ENCODE measurements at places on chromosomes 5 and 9. TPM values are rescaled to one million over a fixed set of nuclear protein-coding genes. Genes with fewer than 3 reads are reported as not detected.
A peak's percentile ranks its signal among the peaks of the same experiment; 100 is the strongest.

DNA sequence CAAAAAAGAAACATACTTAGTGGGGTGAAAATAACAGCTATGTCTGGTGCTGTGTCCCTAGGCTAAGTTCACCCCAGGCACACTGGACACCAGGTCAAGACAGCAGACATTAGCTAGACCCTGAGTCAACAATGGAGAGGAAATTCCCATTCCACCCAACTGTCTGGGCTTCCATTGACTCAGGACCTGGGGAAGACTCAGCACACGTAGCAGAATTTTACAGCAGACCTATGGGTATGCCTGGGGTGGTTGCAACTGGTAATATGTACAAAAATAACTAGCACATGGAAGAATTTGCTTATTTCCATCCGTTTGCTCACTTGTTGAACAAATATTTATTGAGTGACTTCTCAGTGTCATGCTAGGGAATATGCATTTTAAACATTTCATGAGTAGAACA lies 117.0 kb downstream of the GAS1 start:
- ATAC-seq, result peak; percentile 84

The SEMA4D gene
- 21.9 TPM for total RNA-seq

The TUSC1 gene
- 3.6 TPM for total RNA-seq

- ATAC-seq, result no peak
Measured at GRCh38 chr5:111337133-111337532, 112.9 kb downstream of the CAMK4 start.

DNA sequence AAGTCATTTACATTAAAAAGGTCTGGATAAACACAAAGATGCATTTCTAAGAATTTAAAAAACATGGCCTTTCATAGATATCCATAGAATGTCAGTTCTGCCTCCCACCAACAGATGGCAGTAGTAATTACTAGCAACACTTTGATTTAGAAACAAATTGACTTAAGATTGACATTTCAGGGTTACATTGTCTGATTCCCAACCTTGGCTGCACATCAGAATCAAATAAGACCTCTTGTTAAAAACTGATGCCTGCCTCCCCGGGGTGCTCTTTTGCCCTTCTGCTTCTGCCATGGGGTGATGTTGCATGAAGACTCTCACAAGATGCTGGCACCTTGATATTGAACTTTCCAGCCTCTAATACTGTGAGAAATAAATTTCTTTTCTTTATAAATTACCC lies 146.2 kb upstream of the GPR151 start:
- no peak for ATAC-seq

DNA sequence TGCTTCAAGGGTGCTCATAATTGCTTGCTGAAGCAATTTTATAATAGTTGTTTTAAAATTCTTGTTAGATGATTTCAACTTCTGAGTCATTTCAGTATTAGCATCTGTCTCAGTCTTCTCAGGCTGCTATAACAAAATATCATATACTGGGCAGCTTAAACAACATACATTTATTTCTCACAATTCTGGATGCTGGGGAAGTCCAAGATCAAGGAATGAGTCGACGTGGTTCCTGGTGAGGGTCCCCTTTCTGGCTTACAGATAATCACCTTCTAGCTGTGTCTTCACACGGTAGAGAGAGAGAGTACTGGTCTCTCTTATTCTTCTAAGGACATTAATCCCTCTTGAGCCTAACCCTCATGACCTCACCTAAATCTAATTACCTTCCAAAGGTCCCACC lies 160.4 kb downstream of the SIL1 start:
- ATAC-seq, result no peak

- peak; percentile 23 for ATAC-seq
Measured at GRCh38 chr9:78121488-78121887, 89.9 kb upstream of the GNAQ start.

DNA sequence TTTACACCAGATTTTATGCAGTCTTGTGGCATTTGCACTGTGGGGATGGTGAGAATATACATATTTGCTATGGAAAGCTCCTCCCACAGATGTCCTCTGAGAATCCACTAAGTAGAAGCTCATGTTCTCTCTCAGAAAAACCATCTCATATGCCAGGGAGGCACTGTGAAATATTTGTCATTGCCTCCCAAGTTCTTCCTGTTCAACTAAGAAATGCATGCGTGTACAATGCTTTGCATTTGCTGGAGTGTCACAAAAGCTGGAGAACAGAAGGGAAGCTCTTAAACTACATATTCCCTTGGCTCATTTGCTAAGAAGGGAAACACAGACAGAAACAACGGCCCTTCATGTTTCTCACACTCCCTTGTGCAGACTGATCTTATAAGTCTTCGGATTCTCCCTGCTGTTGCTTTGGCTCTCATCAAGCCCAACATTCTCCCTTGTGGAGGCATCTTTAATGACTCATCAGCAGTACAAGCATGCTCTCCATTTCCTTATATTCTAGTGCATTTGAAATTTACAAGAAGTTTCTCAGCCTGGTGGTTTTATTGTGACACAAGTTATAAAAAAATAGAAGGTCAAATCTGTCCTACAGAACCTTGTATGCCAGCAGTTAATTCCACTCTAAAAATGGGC lies 220.6 kb downstream of the TRIM36 start:
- no peak for ATAC-seq

The CDH10 gene
- 18.0 TPM for total RNA-seq

The PDCD1LG2 gene
- 0.29 TPM for total RNA-seq

GRCh38 chr5:61280205-61280604 lies 51.9 kb upstream of the ZSWIM6 start:
- ATAC-seq, result no peak

DNA sequence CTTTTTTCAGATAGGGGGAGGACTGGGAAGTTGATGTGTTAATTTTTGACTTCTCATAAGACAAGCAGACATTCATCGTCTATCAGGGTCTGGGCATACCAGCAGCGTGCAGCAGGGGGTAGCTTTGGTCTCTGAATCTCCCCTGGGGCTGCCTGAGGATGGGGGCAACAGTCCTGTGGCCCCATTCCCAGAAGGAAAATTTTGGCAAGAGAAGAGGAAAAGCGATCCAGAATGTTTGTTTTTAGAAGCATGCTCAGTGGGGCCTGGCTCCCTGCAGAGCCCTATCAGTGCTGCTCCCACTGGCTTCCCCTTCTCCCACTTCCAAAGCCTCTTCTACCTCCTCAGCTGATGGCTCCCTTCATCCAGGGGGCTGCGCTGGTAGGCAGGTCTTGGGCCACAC lies 194.8 kb upstream of the IL12B start:
- no peak for ATAC-seq

The ADGRD2 gene
- 0.14 TPM for total RNA-seq

The PHF2 gene
- total RNA-seq, result 28.0 TPM

- no peak for ATAC-seq
Measured at GRCh38 chr5:133806847-133807246, 161.6 kb downstream of the C5orf15 start.

DNA sequence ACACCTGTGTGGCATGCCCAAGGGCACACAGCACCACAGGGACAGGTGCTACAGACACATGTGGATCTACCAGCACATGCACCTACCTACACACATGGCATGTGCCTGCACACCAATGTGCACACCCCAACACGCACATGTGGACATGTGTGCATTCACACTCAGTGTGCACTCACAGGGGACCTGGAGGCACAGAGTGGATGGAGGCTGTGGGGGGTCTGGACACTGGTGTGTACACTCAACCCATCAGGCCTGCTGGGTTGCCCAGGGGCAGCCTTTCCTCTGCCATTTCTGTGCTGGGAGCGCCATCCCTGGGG lies 1.7 kb downstream of the CRB2 start:
- no peak for ATAC-seq

The DCTN3 gene
- total RNA-seq, result 180 TPM

The SEMA6A gene
- 5.6 TPM for total RNA-seq

GRCh38 chr9:28301281-28301680 lies 728.0 kb upstream of the C9orf72 start:
- ATAC-seq, result no peak

- ATAC-seq, result no peak
Measured at GRCh38 chr5:75021219-75021618, 31.1 kb downstream of the GCNT4 start.

The CXCL14 gene
- total RNA-seq, result 9.9 TPM

Data from motor neuron (in vitro differentiated cells).